ENCODE measurements at places on chromosomes 16 and 17.
A peak's percentile ranks its signal among the peaks of the same experiment; 100 is the strongest.

GRCh38 chr17:4851084-4851483 lies 17.9 kb downstream of the MINK1 start:
- DNase-seq: no peak

DNA sequence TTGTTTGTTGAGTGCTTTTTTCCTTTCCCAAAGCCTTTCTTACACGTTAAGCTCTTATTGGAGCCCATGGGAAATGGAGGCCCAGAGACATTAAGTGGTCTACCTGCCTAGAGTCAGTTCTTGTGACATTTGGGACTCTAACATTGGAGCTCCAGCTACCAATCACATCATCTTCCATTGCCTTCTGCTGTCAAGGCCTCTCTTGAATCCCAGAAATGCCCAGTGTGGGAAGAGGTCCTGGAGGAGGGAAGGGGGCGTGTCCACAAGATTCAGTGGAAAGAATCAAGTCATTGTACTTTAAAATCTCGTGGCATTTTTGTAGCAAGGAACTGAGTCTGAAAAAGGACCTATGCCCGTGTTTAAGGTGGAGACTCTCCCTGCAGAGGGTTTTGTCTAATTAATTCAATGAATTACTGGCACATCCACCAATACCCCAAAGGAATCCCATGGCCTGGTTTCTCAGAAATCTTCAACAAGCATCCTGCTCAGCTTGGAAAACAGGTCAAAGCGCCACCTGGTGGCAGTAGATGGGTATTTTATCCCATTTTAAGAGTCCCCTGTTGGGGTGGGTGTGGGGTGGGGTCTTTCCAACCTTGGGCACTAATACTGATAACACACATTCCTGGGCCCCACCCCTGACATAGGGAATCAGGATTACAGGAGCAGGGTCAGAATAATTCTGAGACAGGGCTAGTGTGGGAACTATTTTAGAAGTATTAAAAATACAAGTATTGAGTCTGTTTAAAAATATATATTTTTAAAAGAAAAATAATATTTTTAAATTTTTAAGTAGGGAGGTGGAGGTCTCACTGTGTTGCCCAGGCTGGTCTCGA lies 24.6 kb downstream of the GPT2 start:
- DNase-seq: peak; percentile 37

- no peak for DNase-seq
Observed at GRCh38 chr17:60455378-60455777, 33.1 kb downstream of the CHCT1 start.

DNA sequence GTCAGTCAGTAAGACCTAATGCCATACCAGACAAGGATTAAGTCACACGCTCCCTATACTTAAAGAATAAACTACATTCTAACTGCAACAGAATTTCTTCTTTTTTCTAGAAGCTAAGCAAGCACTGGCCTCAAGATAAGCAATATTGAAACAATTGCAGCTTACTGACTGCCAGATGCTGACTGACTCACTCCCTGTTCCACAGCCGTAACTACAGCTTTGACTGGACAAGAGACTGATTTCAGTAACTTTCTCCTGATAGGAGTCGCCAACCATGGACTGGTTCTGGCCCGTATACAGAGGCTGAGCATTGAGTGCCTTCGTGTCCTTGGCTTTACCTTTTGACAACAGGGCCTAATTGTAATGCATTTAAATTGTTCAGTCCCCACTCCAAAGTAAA lies 67.9 kb downstream of the TRIM37 start:
- DNase-seq: no peak

- no peak for DNase-seq
Observed at GRCh38 chr17:34389126-34389750, 26.2 kb upstream of the CCL1 start.

Measured in activated naive CD8-positive, alpha-beta T cell treated with anti-CD3 and anti-CD28 coated beads for 36 hours (primary cell).